ENCODE measurements at places on chromosomes 2 and 18.

GRCh38 chr2:240974771-240975572 lies 23.4 kb upstream of the SNED1 start:
- no peak for DNase-seq

- peak; percentile 18 for DNase-seq
These were observed 29.3 kb downstream of the SERPINE2 start for GRCh38 chr2:224009605-224010315.

DNA sequence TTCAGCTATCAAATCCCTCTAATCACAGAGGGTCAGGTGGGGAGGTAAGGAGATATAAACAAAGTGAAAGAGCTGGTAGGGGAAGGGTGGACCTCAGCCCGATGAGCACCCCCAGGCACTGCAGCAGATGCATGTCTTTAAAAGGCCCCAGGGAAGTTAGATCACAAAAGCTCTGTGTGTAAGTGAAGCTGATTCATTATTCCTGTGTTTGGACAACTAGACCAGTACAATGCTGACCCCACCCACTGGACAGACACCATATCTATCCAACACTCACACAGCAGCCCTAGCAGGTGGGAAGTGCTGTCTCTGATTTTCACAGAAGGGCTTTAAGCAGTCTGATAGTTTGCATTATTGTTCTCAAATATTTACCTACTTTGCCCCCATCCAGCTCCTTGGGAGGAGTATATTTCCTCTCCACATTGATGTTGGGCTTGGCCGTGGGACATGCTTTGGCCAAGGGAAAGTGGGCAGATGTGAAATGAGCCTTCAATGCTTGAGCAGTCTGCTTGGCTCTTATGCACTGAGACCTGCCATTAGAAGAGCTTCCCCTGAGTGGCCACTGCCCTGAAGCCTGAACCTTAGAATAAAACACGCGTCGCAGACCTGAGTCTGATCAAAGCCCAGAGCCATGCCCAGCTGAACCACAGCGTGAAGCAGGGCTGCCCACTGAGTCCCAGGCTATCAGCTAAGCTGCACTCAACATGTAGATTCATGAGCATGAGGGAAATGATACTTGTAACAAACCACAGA lies 111.4 kb downstream of the COPS8 start:
- peak; percentile 51 for DNase-seq

DNA sequence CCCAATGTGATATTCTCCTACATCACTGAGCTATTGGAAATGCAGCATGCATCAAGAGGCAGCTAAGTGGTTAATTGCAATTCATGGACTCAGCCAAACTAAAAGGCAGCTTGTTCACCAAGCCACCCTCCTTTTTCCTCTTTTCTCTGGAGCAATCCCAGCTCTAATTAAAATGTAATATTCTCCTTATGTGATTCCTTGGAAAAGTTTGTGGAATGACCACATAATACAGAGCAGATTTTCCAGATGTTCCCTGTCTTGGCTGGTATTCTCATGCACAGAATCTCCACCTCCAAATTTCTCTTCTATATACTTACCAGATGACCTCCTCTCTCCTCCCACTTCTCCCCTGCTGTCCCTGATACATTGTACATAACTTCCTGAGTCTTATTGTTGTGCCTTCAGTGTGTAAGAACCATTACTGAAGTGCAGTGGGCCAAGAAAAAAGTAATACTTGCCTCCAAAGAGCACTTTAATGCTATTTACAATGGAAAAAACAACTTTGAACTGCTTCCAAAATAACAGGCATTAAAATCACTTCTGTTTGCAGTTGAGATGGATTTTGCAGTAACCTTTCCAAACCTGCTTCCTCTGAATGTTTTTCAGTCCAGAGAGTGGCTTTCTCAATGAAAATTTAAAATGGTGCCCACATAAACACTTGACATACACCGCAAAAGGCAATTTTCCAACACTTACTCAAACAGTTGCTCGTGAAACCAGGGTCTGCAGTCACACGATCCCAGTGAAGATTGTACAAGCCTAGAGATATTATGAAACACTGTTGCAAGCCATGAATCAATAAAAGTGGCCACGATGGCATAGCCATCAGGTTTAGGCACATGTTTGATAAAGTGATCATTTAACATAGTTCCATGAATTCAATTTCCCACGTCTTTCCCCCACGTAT lies 258.0 kb downstream of the MTX2 start:
- no peak for DNase-seq

GRCh38 chr2:30577151-30577550 lies 130.1 kb downstream of the LCLAT1 start:
- DNase-seq, result no peak

DNA sequence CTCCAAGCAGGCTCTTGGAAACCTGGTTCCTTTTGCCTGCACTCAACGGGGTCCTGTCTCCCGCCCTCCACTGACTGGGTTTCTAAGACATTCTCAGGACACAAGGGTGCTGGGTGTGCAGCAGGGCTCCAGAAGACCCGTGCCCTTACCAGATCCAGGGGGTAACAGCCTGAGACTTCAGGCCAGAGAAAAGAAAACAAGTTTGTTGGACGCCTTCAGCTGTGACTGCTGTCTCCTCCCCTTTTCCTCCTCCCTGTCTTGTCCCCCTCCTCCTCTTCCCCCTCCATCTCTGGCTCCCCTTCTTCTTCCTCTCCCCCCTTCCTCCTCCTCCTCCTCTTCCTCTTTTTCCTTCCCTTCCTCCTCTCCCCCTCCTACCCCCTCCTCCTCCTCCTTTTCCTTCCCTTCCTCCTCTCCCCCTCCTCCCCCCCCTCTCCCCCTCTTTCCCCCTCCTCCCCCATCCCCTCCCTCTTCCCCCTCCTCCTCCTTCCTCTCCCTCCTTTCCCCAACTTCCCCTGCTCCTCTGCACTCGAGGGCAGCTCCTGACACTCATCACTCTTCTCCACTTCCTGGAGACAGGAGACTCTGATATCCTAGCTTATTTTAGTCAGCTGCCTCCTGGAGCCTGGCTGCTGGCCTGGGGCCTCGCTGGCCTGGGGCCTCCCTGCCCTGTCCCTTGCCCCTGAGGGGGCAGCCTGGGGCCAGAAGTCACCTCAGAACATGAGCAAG lies 12.4 kb downstream of the ADRA2B start:
- no peak for DNase-seq

DNA sequence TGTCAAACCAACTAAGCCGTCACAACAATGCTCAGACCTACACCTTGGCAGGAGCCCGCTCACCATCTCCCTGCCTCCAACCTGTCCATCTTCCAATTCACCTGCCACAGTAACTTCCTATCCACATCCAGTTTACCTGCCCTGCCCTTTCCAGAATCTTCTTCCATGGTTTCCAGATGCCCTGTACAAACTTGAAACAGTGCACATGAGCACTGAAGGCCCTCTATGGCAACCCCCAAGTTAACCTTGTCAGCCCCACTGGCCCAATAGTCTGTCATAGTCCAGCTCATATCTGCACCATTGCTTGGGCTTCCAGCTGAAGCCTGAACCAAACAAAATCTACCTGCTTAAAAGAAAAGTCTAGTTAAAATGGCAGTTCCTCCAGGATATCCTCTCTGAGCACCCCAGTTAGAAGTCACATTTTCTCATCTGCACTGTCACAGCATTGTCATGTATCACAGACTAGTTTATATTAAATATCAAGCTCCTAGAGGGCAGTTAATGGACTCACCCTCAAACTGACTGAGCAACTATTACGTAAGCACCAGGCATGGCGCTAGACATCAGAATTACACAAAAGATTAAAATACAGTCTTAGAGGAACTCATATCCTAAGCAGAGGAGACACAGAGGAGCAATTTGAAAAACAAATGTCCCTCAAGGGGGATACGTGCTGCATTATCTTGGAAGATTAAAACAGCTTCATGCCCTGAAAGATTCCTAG lies 11.6 kb downstream of the NFE2L2 start:
- DNase-seq, result no peak

DNA sequence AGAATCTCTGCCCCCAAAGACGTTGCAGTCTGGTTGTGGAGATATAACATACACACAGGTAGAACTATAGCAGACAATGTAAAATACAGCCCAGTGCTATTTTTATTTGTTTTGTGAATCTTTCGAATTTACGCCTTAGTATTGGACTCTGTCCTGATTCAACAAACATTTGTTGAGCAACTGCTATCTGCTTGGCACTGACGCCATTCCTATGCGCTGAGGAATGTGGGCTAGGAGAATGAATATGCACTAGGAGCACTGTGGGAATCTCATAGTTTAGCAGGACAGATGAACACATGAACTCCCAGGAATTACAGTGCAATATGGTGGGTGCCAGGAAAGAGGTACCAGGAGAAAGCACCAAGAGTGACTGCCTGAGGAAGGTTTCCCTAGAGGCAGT lies 181.7 kb upstream of the SIX3 start:
- no peak for DNase-seq

DNA sequence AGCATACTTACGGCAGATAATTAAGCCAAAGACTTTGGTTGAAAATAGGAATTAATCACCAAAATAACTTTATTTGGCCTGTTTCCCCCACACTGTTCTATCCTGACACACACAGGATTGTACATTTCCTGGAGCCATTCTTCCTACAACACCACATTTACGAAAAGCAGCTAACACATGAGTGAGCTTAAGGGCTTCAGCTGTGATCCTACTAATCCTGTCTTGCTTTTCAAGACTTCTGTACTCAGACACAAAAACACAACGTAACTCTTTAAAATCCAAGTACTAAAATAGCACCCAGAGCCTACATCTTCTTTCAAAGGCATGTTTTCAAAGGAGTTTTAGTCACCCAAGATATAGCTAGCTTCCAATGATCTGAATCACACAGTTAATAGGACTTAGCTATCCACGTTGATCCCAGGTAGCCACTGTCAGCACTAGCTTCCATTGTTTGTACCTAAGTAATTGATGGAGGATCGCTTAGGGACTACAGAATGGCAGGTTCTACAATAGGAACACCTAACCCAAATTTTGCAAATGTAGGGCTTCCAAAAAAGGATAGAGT lies 42.8 kb upstream of the TTC39C start:
- DNase-seq, result no peak

DNA sequence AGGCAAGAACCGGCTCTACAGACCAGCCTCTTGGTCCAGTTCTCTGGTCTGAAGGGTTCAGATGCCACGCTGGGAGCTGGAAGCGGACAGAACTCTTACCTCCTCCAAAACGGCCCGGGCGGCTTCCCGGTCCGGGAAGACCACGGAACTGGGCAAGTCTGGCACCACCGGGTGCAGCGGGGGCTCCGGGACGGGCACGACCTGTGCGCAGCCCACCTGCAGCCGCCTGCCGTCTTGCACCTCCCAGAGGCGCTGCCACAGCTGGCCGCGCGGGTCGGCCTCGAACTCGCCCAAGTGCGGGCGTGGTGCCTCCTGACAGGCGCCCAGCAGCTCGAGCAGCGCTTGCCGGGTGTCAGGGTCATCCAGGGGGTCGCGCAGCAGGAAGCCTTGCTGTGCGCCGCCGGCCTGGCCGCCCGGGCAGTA lies 773 bp downstream of the CMPK2 start:
- DNase-seq, result no peak

DNA sequence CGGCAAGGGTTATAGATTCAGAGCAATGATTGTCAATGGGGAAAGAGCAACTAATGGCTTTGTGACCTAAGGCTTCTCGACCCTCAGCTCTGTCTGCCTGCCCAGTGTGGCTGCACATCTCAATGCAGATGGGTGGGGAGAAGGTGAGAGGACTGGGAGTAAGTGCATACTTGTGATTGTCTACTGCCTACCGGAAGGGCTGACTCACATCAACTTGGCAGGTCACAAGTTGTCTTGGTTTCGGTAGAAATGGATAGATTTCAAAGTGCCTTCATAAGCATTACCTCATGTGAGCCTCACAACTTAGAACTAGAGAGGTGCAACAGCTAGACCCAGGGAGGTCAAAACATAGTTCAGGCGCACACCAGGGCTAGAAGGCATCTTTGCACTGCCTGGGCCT lies 29.4 kb downstream of the STAT1 start:
- DNase-seq, result peak; percentile 16

GRCh38 chr2:16441431-16441830 lies 224.2 kb downstream of the CYRIA start:
- DNase-seq, result no peak

- DNase-seq, result no peak
These were observed 89.3 kb upstream of the HAAO start for GRCh38 chr2:42881732-42882131.

DNA sequence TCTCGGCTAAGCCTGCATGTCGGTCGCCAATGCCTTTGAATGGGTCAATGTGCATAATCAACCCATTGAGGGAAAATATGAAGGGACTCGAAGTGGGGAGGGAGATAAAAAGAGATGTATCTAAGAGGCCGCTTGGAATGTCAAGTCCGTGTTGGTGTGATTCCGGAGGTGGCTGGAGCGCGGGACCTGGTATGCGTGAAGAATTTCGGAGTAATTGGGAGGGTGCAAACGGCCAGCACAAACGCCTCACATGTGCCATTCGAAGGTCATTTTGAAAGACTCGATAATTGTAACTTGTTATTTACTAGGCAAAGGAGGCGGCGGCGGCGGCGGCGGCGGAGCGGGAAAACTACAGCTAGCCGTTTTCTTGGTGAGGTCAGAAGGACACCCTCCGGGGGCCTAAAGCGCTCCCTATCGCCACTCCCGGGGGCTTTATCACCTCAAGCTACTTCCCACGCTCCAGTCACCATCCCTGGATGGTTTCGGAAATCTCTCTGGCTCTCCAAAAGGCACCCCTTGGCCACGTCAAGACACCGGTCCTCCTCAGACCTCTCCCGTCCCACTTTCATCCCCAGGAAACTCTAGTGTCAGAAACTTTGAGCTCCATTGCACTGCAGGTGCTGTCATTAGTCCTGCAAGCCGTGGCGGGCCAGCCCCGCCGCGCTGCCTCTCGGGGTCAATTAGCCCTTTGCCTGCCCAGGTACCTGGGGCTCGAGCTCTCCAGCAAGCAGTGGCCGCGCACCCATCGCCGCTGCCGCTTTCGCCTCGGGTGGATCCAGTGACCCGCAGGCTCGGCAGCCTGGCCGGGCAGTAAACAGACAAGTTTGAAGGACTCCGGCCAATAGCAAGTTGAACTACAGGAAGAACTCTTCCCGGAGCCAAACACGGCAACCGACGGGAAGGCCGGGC lies 1.5 kb downstream of the ERBB4 start:
- DNase-seq, result peak; percentile 6

GRCh38 chr18:55088561-55088960 lies 129.3 kb upstream of the CCDC68 start:
- no peak for DNase-seq

DNA sequence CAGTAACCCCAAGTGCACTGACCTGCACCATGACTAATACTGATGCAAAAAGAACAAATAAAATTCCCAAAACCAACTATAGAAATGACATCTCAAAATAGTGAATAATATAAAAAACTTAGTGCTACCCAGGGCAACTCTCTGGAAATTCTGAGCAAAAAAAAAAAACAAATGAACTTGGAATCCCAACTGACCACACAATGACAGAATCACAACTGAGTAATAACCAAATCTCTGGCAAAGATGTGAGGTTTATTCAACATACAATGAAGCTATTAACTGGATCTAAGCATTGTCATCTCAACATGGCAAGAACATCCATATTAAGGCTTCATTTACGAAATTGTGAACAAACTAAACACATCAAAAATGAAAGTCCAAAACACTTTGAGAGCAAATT lies 22.7 kb downstream of the EXOC6B start:
- no peak for DNase-seq

Measured in hepatic stellate cell (primary cell).